ENCODE measurements at places on chromosomes 3 and 15. TPM values are rescaled to one million over a fixed set of nuclear protein-coding genes. Genes with fewer than 3 reads are reported as not detected.

GRCh38 chr3:4726549-4726948 lies 233.4 kb downstream of the ITPR1 start:
- H3K27ac ChIP-seq, result peak overlapping the region; percentile 64
- DNase-seq, result no peak
- peaks cover 22% of the 10 kb centered on the region for H3K4me1 ChIP-seq
- peaks cover 23% of the 10 kb centered on the region for H3K36me3 ChIP-seq
- no peak overlapping the region for H3K4me3 ChIP-seq
- H3K27me3 ChIP-seq, result no peaks in the 10 kb centered on the region

- DNase-seq, result no peak
- no peak overlapping the region for H3K27ac ChIP-seq
- no peak overlapping the region for H3K4me3 ChIP-seq
Measured at GRCh38 chr15:86608461-86609205, 529.0 kb downstream of the AGBL1 start.

NDN gene
- polyA plus RNA-seq, result 2.4 TPM

DNA sequence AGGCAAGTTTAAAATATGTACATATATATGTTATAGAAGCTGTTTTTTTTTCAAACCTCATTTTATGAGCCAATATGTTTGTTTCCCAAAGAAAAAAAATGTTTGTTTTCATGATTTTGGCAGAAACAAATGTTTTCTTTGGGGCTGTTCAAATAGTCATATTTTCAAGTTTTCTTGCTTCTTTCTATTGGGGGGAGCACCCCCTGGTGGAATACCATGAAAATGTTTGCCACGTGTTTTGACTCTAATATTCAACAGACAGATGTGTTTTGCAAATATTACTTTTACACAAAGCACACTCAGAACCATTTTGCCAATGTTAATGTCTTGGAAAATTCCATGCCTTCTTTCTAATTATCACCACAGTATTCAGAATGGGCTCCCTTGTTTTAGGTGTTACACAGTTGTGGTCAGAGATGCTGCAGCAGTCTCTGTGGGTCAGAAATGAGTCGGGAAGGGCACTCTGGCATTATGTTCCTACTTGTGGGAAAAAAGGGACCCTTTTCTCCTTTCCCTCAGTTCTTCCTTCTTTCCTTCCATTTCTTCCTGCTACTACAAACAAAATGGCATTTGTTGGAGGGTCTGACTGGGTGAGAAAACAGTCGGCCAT lies 817.0 kb downstream of the TUSC7 start:
- no peak for DNase-seq
- no peaks in the 10 kb centered on the region for H3K4me1 ChIP-seq
- no peak overlapping the region for H3K27ac ChIP-seq
- H3K36me3 ChIP-seq, result peaks cover 4% of the 10 kb centered on the region
- H3K4me3 ChIP-seq, result no peak overlapping the region

- peaks cover 4% of the 10 kb centered on the region for H3K36me3 ChIP-seq
- H3K4me3 ChIP-seq, result no peak overlapping the region
- DNase-seq, result no peak
- no peak overlapping the region for H3K27ac ChIP-seq
- peaks cover 3% of the 10 kb centered on the region for H3K27me3 ChIP-seq
- H3K4me1 ChIP-seq, result no peaks in the 10 kb centered on the region
Measured at GRCh38 chr3:64552160-64552559, 135.6 kb downstream of the ADAMTS9 start.

- DNase-seq, result no peak
- H3K27me3 ChIP-seq, result no peaks in the 10 kb centered on the region
- no peak overlapping the region for H3K4me3 ChIP-seq
Measured at GRCh38 chr3:34357461-34357860, 559.0 kb downstream of the PDCD6IP start.

GRCh38 chr15:72994534-72995177 lies 57.6 kb upstream of the NEO1 start:
- H3K4me1 ChIP-seq, result no peaks in the 10 kb centered on the region
- DNase-seq, result no peak
- H3K27me3 ChIP-seq, result no peaks in the 10 kb centered on the region

GRCh38 chr3:167829071-167829470 lies 93.5 kb downstream of the SERPINI1 start:
- no peak overlapping the region for H3K4me3 ChIP-seq
- H3K36me3 ChIP-seq, result no peaks in the 10 kb centered on the region
- no peak for DNase-seq
- peaks cover 2% of the 10 kb centered on the region for H3K27me3 ChIP-seq
- no peaks in the 10 kb centered on the region for H3K4me1 ChIP-seq
- no peak overlapping the region for H3K27ac ChIP-seq
